ENCODE measurements at places on chromosomes 5 and 9. TPM values are rescaled to one million over a fixed set of nuclear protein-coding genes. Genes with fewer than 3 reads are reported as not detected.
A peak's percentile ranks its signal among the peaks of the same experiment; 100 is the strongest.

The MCIDAS gene
- not detected for total RNA-seq

- peaks cover 8% of the 10 kb centered on the region for H3K36me3 ChIP-seq
- no peak for DNase-seq
- peaks cover 76% of the 10 kb centered on the region for H3K4me1 ChIP-seq
- peak overlapping the region; percentile 77 for H3K4me3 ChIP-seq
These were observed 683 bp downstream of the DBN1 start for GRCh38 chr5:177472460-177473442.

The NRG2 gene
- total RNA-seq, result 0.13 TPM

The CCDC152 gene
- total RNA-seq, result not detected

GRCh38 chr9:15469862-15470261 lies 40.9 kb downstream of the PSIP1 start:
- no peak overlapping the region for H3K4me3 ChIP-seq
- peaks cover 37% of the 10 kb centered on the region for H3K4me1 ChIP-seq
- peaks cover 19% of the 10 kb centered on the region for H3K36me3 ChIP-seq
- H3K27me3 ChIP-seq, result no peaks in the 10 kb centered on the region
- H3K27ac ChIP-seq, result peak overlapping the region; percentile 79

Measured in chondrocyte (in vitro differentiated cells).